Stimulated activated CD4-positive, alpha-beta T cell treated with anti-CD3 and anti-CD28 coated beads, Interleukin-1b, Interleukin-23, amount 100 ng/mL, for 1 hour (primary cell): ENCODE measurements at places on chromosomes 2 and 18.

DNA sequence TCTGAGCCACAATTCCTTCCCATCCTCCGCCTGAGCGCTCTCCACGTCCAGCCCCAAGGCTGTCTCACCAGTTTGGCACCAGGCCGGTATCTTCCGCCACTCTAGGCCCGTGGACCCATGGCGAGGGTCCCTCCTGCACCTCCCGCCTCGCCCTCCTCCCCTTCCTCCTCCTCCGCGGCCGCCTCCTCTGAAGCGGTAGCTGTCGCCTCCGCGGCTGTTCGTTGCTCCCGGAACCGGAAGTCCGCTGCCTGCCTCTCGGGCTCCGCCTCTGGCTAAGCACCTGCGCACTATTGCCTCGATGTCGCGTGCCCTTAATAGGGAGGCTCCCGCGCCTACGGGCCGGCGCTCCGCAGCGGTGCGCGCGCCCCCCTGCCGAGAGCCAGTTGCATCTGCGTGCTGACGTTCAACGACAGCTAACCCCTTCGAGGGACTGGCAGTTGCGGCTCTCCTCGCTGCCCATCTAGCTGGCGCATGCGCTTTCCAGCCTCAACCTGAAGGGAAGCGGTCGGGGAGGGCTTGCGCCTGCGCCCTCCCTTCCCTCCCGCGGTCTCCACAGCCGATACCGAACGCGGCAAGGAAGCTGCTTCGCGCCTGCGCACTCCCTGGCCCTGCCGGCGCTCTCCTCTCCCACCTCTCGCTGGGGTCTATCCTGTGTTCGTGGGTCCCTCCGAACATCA is at the start of gene MBD1:
Gene MBD1 (minus strand): TSS at position 229 of the 677 bp plus-strand sequence. CDS start 1,531 bp downstream, outside the sequence.
- peak; percentile 82 for DNase-seq

DNA sequence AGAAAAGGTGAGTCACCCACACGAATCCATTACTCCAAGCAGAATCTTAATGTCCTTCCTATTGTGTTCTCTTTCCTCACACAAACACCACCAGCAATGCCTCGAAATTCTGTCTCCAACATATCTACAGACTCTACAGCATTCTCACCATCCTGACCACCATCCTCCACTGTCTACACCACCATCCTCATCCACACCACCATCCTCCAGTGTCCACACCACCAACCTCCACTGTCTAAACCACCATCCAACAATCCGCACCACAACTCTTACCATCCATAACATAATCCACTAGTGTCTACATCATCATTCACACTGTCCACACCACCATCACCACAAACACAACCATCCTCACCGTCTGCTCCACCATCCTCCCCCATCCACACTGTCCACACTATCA is 121.6 kb upstream of the ALKAL2 start:
- DNase-seq, result no peak

DNA sequence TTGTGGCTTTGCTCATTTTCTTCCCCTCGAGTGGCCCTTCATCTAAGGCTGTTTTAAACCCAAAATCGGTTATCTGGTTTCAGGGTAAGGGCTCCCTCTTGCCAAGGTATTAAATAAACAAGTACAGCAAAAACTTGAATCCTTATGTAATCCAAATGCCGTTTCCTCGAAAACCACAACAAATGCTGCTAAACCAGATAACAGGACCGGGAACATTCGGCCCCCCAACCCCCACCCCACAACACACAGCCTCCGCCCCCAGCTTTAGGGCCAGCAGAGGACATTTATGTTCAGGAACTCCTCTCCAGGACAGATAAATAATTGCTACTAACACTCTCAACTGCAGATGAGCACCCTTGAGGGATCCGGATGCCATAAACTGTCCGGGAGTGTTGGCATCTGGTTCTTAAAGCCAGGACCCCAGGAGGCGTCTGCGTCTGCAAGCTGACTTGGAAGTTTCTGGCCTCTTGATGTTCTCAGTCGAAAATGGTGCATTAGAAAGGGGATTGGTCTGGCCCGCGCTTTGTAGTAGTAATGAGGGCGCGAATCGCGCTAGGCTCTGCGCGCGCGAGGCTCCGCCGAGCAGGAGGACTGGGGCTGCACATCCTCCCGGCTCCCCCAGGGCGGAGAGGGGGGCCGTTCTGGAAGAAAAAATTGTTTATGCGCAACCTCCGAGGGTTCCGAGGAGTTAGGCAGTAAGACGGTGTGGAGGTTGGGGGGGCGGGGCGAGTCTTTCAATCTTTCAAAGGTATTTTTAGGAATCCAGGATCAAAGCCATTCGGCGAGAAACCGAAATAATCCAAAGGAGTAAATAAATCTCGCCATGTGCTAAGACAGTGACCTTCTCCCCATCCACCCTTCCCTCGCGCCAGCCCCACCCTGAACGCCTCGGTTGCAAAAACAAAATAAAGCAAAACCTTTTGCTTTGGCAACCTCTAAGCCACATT is 3.9 kb upstream of the ID2 start:
- DNase-seq, result no peak

DNA sequence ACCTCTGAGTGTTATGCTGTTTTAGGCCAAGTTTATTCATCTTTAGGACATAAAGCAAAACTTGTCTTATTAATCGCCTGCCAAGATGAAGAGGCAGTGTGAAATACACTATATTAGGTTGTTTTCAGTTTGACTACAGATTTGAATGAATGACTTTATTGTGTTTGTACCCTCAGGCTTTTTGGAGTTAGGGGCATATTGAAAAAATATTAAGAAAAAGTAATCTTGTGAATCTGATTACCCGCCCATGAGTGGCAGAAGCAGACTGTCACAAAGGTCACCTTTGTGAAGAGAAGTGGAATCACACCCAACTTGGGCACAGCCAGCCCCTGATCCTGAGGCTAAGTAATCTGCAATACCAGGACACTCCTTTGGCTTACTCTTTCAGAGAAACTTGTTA is 382.5 kb downstream of the NYAP2 start:
- DNase-seq, result no peak

DNA sequence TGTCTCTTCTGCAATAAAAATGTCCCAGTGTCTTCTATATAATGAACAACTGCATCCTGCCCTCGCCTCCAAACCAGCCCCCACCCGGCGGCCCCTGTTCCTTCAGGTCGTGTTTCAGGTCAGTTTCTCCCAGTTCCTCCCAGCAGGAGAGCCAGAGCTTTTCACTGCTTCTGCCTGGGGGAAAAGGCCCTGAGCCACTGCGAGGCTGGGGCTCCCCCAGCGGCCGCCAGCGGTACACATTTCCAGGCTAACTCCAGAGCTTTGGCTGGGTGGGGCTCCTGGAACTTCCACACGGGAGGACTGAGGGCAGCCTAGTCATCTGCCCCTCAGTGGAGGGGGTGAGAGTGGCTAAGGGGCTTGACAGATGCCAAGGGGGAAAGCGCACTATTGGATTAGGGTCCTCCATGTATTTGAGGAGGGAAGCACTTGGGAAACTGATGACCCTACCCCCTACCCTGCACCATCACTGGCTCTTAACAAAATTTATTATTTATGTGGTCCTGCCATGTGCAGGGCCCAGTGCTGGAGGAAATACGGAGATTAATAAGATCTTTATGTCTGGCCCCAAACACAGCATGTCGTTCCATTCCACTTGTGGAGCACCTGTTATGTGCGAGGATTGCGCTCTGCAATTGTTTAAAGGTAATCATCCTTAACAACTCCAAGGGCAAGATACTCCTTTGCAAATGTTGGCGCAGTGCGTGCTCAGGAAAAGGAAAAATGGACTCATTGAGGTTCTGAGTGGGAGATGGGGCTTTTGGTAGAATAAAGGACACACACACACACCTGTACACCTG is 17.3 kb upstream of the CYS1 start:
- DNase-seq, result no peak

- DNase-seq, result no peak
Observed at GRCh38 chr2:11680182-11680900, 10.3 kb upstream of the NTSR2 start.

DNA sequence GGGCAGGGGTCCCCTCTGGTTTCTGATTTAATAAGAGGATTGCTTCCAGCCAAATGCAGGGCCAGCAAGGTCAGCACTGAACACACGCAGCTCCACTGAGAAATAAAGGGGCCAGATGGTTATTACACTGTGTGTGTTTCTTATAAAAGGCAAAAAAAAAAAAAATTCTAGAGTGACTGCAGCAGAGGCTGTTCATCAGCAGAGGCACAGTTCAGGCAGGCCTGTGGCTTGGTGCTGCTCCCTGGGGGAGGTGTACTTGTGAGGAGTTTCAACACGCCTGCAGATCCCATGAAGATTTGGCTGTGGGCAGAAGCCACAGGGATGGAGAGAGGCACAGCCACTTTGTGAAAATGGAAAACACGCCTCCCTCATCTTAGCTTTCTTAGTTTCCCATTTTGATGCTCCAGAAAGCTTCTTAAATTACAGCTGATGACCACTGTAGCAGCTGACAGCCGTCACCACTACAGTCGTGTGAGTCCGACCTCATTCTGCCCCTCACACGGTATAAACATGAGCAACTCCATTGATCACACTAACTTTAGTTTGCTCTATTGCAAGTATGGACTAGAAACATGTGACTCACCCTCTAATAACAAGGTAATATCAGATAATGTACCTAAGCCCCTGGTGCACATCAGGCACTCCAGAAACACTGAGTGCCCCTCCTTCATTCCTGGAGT is 726.5 kb upstream of the RAB6C start:
- DNase-seq, result no peak

- no peak for DNase-seq
Observed at GRCh38 chr2:195038153-195038552, 618.9 kb upstream of the SLC39A10 start.
